Stimulated activated CD4-positive, alpha-beta T cell treated with anti-CD3 and anti-CD28 coated beads, Interleukin-4, amount 100 ng/mL, for 24 hours (primary cell): ENCODE measurements at places on chromosomes 2 and 18.
A peak's percentile ranks its signal among the peaks of the same experiment; 100 is the strongest.

GRCh38 chr2:15939556-15939853, 845 bp upstream of the MYCN start:
- no peak for DNase-seq

DNA sequence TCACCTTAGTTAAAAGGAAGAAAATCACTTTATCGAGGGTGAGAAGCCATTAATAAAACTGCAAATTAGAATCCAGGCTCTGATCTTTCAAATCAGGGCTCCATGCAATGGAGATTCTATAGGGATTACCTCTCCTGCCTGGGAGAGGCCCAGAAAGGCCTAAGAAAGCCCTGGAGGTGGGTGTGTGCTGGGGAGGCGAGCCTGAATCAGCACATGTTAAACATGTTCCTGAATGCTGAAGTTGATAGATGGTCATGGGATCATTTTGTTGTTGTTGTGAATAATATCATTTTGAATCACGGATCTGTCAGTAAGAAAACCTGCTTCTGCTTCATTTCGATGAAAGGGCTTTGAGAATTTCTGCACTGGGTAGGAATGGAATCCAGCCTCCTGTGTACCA, 254.3 kb downstream of the ACKR3 start:
- no peak for DNase-seq

DNA sequence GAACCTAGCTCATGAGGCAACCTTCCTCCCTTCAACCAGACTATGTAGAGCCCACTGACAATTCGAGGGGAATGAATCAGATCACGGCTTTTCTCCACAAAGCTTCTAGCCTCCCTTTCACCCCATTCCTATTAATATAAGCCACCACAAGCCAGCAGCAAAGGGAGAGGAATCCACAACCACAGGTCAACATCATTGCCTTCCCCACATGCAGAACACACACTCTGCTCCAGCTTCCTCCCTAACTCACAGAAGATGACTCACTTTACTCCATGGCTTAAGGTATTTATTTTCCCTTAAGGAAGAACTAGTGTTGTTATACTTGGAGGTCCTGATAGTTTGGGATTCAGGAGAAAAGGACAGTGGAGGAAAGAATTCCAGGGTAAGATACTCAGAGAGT, 272.2 kb downstream of the C1D start:
- DNase-seq, result no peak

- DNase-seq, result no peak
These were observed 244.1 kb downstream of the LPIN1 start for GRCh38 chr2:11990576-11990975.

GRCh38 chr2:225378984-225379383, 20.5 kb upstream of the NYAP2 start:
- DNase-seq, result no peak

- no peak for DNase-seq
These were observed 8.1 kb downstream of the ASIC4 start for GRCh38 chr2:219522111-219523030.

DNA sequence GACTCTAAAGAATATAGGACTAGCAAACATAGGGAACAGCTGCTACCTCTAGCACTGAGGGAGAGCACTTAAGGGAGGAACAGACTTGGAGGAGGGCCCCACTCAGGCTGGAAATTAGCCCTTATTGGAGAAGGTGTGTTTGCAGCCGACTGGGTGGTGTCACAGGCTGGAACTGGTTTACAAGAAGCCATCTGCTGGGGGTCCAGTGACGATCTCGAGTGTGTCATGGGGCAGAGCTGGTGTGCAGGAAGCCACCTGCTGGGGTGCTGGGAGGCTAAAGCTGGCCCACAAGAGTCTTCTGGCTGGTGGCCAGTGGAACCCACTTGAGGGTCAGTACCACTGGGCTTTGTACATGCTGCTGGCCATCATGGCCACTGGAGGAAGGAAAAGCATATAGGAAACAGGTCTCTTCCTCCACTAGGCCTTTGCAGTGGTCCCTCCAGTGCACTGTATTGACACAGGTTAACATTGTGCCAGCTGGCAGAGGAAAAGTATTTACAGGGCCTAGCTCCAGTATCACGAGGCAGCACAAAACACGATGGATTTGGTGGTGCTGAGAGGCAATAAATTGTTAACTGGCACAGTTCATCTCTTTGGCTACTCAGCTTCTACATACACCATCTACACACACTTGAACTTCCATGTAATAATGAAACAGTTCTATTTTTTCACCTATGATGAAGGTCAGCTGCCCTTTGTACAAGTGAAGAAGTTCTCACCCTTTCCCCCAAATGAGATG, 43.6 kb downstream of the MAP3K20 start:
- no peak for DNase-seq

DNA sequence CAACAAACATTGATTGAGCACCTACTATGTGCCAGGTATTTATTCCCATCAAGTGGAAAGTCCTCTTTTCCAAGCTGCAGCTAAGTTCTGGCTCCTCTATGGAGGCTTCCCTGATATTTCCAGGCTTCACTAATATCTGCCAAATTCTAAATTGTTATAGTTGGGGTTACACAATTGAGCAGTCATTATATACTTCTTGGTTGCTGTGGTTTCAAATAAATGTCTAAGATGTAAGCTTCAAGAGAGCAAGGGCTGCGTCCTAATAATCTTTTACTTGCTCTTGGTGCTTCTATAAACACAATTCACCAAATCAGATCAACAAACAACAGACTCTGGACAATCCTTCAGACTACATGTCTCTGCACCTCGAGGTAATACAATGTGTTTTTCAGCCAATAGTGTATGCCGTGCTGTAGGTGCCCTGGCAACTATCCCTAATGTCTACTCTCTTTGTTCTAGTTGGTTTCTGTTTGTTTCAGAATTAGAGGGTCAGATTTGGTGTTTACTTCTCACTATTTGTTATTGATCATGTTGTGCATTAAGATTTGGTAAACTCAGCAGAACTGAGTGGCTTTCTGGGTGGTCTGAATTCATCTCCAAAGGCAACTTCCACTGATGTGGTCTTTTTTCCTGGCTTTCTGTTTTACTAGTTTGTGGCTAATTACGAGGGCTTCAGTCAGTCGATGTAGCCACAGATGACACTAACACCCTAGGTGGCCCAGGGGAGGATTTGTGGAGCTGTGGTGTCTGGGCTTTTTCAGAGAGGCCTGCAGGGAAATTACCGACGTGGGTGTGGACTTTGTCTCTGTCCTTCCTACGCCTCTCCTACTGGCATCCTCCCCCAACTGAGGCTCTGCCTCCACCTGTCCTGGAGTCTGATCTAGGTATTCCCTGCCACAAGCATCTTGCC, 50.4 kb downstream of the CDCA7 start:
- no peak for DNase-seq

DNA sequence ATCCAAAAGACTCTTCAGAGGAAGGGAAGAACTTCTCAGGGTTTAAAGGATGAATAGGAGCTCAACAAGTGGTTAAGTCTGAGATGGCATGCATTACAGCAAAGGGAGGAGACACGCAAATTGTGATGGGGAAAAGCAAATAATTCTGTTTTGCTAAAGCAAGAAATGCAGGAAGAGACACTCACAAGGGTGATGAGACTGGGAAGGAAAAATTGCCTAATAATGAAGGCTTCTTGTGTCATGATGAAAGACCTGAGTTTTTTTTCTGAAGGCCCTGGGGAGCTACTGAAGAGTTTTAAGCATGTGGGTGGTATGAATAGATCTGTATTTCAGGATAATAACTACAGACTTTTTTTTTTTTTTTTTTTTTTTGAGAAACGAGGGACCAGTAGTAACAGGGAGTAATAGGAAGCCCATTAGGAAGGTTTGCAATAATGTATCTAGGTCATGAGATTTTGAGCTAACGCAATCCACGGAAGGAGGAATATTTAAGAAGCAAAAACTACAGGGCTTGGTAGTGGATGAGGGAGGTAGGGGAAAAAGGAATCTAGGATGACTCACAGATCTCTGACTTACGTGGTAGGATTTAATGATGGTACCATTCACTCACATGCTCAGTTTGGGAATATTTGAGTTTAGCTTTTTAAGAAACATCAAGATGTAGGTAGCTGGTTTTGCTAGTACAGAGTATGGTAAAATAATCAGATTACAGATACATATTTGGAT, 16.0 kb upstream of the SERPINB3 start:
- DNase-seq, result no peak

- DNase-seq, result no peak
These were observed 222.4 kb downstream of the SRBD1 start for GRCh38 chr2:45388541-45389100.

GRCh38 chr2:179550214-179550613, 285.6 kb upstream of the SESTD1 start:
- no peak for DNase-seq

- peak; percentile 20 for DNase-seq
These were observed 41.8 kb downstream of the TGFBRAP1 start for GRCh38 chr2:105287692-105288091.

DNA sequence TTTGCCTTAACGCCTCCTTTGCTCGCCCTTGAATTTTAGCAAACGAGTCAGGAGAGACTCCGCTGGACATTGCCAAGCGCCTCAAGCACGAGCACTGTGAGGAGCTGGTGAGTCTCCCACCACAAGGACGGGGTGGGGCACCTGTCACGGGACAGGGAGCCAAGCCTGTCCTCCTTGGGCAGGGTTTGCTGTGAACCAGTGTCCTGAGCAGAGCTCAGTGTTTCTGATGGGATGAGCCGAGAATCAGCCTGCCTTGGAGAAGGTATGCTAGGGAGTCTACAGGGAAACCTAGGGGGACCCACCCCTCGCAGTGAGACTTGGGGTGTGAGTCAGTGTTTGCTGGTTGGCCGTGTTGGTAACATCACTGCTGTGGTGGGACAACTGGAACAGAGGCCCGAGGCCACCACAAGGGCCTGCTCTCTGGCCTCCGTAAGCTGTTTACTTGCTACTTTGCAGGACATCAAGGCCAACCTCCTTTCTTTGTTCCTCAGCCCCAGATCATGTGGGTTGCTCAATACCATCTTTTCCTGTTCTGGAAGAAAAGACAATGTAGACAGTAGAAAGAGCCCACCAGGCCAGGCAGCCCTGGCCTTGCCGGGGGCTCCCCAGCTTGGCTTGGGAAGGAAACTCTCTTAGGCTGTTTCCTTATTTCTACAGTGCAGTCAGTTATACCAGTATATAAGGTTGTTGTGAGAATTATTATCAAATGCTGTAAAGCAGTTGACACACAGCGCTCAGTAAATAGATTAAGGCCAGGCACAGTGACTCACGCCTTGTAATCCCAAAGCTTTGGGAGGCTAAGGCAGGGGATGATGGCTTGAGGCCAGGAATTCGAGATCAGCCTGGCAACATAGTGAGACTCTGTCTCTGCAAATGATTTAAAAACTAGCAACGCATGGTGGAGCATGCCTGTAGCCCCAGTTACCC, 42.4 kb downstream of the ITGB1BP1 start:
- no peak for DNase-seq

DNA sequence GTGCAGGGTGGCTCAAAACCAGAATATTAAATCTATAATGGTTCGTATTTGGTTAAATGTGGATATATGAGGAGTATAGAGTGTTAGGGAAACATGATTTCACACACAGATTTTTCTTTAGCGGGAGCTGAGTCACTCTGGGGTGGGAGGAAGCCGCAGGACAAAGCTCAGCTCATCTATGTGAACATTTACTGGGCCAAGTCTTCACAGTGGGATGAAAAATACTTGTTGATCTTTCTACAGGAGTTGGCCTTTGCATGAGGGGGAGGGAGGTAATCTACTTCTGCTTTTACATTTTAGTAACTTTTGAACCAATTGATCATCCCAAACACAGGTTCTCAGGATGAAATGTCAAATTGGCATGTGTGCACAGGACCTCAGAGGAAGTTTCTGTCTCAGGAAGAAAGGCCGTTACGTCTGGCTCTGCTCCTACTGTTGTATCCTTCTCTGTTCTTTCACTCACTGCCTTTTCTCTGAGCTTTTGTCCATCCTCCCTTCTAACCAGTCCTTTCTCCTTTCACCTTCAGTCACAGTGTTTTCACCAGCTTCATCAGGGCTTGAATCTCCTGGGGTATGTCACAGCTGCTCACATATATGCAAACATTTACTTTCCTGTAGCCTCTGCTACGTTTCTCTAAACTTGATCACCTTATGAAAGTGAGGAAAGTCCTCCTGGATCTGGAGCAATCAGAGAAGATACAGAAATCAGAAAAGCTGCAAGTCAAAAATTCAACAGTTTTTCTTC, 943.3 kb upstream of the FANCL start:
- no peak for DNase-seq

DNA sequence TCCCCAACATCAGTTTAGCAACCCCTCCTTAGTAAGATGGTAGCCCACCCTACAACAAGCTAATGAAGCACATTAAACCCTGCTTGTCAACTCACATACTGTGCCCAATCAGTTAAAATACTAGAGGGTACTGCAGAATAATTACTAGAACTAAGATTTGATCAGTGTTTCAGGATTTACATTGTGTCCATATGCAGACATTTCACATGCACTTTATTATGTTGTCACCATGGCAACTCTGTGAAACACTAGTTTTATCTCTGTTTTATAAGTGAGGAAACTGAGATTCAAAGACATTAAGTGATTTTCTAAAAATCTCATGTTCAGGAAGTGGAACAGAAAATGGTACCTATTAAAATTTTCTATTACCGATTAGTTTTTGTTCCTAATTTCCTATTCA, 61.7 kb downstream of the CYBRD1 start:
- DNase-seq, result no peak

- DNase-seq, result no peak
These were observed 131.2 kb downstream of the THADA start for GRCh38 chr2:43464590-43464989.

DNA sequence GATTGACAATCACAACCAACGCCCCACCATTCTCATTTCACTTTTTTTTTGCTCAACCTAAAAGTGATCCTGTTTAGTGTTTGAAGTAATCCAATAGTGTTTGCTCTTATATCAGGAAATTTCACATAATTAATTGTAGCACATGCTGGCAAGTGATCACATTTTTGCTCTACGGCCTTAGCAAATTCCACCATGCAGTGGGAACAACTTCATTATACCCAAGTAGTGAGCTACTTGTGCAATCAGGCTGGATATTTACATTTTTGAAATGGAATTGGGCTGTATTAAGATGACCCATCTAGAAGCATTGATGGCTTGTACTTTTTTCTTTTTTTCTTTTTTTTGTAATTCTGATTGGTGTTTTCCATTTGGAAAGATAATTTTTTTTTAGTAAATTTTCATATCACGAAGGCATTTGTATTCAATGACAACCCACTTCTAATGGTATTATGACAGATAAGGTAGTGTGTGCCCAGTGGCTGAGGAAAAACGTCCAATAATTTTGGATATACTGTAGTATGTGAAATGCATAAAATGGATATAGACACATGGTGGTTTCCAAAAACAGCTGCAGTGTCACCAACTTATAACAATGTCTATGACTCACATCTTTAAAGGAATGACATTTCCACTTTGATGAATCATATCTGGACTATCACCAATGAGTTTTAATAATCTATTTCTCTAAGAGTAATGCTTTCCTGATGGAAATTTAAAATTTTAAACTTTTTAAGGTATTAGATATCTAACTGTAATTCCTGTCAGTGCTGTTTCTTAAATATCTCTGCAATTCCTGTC, 130.6 kb downstream of the COL6A3 start:
- no peak for DNase-seq

DNA sequence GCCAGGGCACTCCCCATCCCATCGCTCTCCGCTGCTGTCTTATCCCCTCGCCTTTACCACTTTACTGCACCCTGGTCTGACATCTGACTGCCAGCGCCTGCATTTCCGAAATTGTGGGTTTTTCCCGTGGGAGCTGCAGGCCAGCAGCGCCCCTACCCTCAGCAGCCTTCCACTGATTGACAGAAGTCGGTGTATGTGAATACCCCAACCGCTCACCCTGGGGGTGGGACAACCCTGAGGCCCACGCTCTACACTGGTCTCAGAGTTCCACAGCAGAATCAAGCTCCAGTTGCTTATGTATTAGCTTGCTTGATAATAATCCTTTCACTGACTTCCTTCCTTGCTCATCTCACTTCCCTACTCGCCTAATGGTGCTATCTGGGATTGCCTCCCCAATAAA, 62.0 kb downstream of the POLE4 start:
- no peak for DNase-seq
